NCI-H774 (cell line): ENCODE measurements at places on chromosomes 6 and 20.

DNA sequence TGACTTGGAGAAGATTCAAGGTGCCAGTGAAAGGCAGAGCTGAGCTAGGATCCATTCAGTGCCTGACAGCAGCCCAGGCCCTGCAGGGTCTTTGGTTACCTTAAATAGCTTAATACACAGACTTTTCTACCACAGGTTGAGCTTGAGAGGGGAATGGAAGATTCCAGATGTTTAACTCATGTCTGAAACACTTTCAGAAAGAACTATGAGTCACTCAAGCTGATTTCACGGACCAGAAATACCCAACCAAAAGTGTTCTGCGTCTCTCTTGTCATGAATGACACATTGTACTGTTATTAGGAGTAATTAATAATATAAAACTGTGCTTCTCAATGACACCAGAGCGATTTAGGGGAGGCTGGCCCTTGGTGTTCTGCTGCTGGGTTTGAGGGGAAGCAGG lies 6.4 kb upstream of the PMEPA1 start:
- no peak for DNase-seq

DNA sequence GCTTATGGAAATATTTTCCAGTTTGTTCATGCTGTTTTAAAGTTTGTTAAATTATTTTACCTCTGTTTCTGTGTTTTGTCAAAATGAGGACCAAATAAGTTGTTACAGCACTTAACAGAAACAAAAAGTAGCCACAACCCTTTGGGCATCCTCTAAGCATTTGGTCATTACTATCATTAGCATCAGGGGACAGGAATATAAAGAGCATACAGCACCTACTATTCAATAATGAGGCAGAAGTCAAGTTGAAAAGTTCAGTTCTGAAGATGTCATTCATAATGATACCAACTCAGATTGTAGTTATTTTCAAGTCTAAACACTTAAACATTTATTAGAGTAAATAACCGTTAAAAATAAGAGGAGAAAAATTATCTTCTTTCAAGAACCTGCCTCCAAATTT lies 862.3 kb upstream of the FLRT3 start:
- no peak for DNase-seq

DNA sequence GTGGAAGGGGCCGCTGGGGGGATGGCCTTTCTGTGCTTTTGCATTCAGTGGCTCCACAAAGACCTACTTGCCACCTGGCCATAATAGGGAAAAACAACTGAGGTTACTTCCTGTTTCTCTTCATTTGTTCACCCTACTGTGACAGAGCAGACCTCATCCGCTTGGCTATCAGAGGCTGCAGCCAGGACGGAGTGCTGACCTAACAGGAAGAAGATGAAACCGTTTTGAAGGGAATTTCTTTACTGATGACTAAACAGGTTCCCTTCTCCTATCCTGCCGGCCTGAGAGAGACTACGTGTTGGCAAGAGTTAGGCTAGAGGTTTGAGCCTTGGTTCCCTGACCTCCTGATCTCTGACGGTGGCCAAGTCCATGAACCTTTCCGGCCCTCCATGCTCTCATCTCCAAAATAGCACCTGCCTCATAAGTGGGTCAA lies 21.3 kb downstream of the PRR18 start:
- no peak for DNase-seq

DNA sequence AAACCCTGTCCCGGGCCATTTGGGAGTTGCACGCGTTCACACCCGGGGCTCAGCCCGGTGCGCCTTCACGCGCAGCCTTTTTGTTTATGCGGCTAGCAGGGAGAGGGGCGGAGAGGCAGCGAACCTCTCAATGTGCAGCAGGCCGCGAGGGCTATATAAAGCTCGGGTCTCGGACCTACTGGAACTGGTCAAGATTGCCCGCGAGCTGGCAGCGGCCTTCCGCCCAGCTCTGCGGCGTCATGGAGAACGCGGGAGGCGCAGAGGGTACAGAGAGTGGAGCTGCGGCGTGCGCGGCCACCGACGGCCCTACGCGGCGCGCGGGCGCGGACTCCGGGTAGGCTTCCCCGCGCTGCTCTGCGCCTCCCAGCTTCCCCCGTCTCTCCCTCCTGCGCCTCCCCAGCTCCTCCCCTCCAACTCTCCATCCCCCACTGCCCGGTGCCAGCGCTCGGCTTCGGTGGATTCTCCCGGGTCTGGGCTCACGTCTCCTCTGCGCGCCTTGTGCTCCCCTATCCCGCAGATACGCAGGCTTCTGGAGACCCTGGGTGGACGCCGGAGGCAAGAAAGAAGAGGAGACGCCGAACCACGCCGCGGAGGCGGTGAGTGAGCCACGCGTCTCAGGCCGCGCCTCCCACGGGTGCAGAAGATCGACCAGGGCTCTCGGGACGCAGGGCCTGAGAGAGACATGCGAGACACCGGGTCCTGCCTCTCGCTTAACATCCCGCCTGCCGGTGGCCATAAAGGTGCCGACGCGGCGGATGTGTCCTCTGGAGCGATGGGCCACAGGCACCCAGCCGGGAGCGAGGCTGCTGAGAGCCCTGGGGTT lies at the start of gene RIPPLY2:
Gene RIPPLY2, plus strand, starts transcription at position 183 of the 823 bp plus-strand sequence. Its CDS starts 57 bp downstream, at position 240.
- peak; percentile 88 for DNase-seq

DNA sequence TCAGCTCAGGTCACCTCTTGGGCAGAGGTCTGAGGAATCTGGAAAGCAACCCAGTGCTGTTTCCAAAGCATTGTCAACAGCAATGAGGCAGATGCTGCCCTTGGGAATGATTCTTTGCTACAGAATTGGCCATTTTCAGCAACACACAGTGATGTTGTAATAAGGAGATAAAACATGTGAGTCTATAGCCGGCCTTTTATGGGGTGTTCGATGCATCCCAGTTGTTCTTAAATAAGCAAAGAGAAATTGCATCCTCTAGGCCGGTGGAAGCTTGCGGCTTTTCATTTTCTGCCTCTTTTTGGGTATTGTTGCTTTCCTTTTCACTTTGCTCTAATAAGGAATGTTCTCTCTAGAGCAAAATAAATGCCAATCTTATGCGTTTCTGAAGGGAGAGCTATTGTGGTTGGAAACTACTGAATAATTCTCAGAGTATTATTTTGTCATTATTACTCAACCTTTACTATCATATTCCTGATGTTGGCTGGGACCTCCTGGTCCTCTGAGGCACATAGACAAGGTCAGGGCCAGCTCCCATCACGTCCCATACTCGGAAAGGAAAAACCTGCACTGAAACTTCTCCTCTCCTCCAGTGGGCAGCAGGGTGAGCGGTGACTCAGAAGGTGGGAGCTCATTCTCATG lies 214.2 kb downstream of the CDH26 start:
- no peak for DNase-seq

DNA sequence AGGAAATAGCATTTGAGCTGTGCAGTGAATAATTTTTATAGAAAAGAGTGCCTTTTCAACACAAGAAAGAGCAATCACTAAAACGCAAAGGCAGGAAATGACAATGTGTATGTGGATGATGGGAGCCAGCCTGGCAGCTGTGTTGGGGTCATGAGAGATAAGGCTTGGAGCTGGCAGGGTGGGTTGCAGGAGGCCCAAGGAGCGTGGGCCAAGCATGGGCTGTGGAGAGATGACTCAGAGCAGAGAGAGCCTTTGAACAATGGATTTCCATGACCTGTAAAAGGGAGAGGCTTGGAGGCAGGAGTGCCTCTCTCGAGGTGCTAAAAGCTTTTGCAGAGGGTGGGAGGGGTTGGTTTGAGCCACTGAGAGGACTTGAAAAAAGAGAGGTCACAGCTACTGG lies 6.6 kb upstream of the TBC1D7 start:
- no peak for DNase-seq

GRCh38 chr6:84582997-84583396 lies 181.4 kb downstream of the TBX18 start:
- no peak for DNase-seq
